ENCODE measurements at places on chromosomes 6 and 20.

GRCh38 chr6:9732056-9732455 is 682.8 kb downstream of the TFAP2A start:
- DNase-seq, result no peak

- no peak for DNase-seq
These were observed 106.1 kb upstream of the TMEM170B start for GRCh38 chr6:11431455-11431937.

GRCh38 chr6:132132924-132133639 is 181.9 kb upstream of the CCN2 start:
- DNase-seq, result no peak

DNA sequence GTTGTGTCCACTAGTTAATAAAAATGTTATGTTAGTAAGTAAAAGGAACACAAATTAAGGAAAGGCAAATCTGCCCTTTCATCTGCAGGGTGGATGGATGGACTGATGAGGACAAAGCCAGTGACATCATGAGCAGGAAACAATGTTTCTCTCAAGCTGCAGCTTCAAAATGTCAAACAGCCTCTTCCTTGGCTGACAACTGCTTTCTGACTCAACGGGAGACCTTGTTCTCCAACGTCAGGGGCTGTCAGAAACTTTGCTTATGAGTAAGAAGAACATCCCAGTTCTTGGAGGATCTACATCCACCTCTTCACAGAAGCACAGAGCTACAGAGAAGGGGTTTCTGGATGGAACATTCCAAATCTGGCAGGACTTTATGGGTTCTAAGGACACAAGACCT is 6.0 kb downstream of the CST2 start:
- no peak for DNase-seq

- DNase-seq, result no peak
These were observed 89.0 kb downstream of the IPCEF1 start for GRCh38 chr6:154267508-154268106.

- DNase-seq, result no peak
These were observed 28.1 kb upstream of the MYT1 start for GRCh38 chr20:64136004-64136710.

All from HEK293T (cell line).